Stomach (tissue), 19 donors: ENCODE measurements at places on chromosomes 7 and 10. TPM values are rescaled to one million over a fixed set of nuclear protein-coding genes. Genes with fewer than 3 reads are reported as not detected.

Gene ZNF503
- total RNA-seq = 3.5 TPM

Gene PSPH
- total RNA-seq = 5.9 TPM

Gene COL1A2
- 113 TPM for total RNA-seq

Gene SEC61A2
- 11.9 TPM for total RNA-seq

Gene DNA2
- 5.2 TPM for total RNA-seq

- H3K4me3 ChIP-seq = no peak overlapping the region
- DNase-seq = no peak
- no peak overlapping the region for H3K27ac ChIP-seq
Measured at GRCh38 chr10:30411263-30411662, 22.7 kb upstream of the MAP3K8 start.

GRCh38 chr7:76259124-76260093 is 43.1 kb upstream of the HSPB1 start:
- H3K4me3 ChIP-seq = peak overlapping the region; percentile 35
- peaks cover 5% of the 10 kb centered on the region for H3K4me1 ChIP-seq

DNA sequence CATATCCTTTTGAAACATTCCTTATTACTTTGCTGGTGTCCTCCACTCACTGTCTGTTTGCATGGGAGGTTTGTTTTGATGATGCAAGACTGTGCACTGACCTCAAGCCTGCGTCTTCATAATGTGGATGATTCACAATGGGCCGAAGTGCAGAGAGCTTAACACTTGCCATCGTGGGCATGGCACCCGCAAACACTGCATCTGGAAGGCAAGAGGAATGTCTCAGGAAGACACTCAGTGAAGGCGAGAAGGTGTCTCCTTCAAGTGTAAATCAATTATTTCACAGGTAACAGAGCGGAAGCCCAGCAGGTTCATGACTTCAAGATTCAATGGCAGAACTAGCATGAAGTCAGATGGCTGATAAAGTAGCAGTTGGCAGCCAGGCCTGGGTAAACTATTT is 98.1 kb downstream of the DPY19L1 start:
- DNase-seq = no peak
- no peak overlapping the region for H3K27ac ChIP-seq
- no peak overlapping the region for H3K4me3 ChIP-seq
- H3K4me1 ChIP-seq = no peaks in the 10 kb centered on the region

GRCh38 chr10:14879928-14880193 is 1.2 kb downstream of the SUV39H2 start:
- no peaks in the 10 kb centered on the region for H3K36me3 ChIP-seq
- no peak overlapping the region for H3K4me3 ChIP-seq
- peaks cover 31% of the 10 kb centered on the region for H3K4me1 ChIP-seq
- peak overlapping the region; percentile 95 for H3K27ac ChIP-seq
- no peak for DNase-seq
- H3K27me3 ChIP-seq = no peaks in the 10 kb centered on the region

- no peak overlapping the region for H3K4me3 ChIP-seq
- DNase-seq = no peak
- no peak overlapping the region for H3K27ac ChIP-seq
- H3K4me1 ChIP-seq = no peaks in the 10 kb centered on the region
- peaks cover 92% of the 10 kb centered on the region for H3K36me3 ChIP-seq
Measured at GRCh38 chr10:97669571-97669970, 17.5 kb downstream of the AVPI1 start.

GRCh38 chr7:25597946-25598345 is 369.7 kb upstream of the NPVF start:
- no peaks in the 10 kb centered on the region for H3K4me1 ChIP-seq
- no peaks in the 10 kb centered on the region for H3K36me3 ChIP-seq
- H3K27ac ChIP-seq = no peak overlapping the region
- no peaks in the 10 kb centered on the region for H3K27me3 ChIP-seq
